ENCODE measurements at places on chromosomes 1 and 21.

DNA sequence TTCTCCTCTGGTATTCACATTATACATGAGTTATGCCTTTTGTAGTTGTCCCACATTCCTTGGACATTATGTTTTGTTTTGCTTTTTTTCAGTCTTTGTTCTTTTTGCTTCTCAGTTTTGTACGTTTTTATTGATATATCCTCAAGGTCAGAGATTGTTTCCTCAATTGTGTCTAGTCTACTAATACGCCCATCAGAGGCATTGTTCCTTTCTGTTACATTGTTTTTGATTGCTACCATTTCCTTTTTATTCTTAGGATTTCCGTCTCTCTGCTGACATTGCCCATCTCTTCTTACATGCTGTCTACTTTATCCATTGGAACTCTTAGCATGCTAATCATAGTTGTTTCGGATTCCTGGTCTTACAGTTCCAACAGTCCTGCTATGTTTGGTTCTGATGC is 27.8 kb upstream of the MPC2 start:
- DNase-seq = no peak

- no peak for DNase-seq
Observed at GRCh38 chr1:110049801-110050601, 15.6 kb downstream of the STRIP1 start.

- DNase-seq = no peak
Observed at GRCh38 chr1:203926025-203926540, 64.7 kb downstream of the SNRPE start.

DNA sequence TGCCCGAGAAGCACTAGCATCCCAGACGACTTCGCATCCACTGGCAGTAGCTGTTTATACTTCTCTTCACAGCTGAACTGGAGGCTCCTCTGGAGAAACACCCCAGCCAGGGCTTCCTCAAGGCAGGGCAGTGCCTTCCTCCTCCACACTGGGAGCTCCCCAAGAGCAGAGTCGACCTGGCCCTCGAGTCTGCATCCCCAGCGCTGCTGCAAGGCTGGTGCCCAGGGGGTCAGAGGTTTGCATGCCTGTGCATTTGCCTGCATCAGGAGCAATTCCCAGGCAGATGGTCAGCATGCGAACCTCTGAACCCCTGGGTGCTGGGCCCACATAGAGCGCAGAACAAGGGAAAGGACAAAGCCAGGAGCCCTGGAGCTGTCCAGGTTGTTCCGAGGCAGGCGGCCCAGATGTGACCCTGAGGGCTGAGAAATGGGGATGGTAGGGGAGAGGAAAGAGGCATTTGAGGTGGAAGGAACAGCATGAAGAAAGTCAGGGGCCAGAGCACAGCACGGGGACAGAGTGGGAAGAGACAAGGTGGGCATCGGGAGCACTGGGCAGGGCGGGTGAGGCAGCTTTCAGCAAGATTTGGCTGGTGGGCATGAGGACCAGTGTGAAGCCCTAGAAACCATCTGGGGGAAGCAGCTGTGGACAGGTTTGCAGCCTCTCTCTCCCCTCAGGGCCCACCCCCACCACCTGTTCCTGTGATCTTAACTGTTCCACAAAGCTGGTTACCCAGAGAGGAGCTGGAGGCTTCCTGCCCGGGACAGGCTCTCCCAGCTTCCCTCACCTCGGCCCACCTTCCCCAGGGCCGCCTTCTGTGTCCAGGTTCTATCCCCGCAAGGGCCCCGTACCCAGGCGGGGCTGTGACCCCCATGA is 6.4 kb upstream of the S100A8 start:
- DNase-seq = no peak

DNA sequence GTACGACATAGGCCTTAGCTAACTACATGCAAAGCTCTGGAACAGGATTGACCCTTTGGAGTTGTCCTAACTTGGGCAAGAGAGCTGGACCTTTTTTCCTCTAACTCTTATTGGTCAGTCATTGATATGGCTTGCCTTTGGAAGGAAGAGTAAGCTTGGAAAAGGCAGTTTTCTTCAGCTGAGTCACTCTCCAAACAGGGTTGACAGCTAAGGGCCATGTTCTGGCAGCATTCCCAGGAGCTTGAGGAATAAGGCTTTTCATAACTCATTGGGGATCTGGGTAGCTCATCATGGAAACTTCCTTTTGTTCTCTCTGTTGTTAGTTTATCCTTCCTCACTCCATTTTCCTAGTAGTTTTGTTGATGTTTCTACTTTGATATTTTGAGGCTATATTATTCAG is 14.5 kb upstream of the ERRFI1 start:
- no peak for DNase-seq
